ENCODE measurements at places on chromosomes 7 and 10.

DNA sequence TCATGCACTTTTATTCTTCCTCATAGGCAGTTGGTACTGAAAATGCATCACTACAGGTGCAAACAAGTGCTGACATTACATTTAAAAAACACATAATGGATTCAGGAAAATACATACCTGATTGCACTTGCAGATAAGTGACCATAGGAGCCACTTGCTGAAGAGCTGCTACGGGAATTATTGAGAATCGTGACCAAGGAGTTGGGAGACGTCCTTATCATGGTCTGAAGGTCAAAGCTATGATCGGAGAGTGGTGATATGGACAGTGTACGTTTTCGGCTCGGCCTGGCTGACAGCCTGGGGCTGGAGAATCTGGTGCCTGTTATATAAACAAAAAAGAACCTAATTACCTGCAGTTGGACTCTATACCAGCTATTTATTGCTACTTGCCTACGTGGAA is 197.1 kb downstream of the GLI3 start:
- no peak for DNase-seq

DNA sequence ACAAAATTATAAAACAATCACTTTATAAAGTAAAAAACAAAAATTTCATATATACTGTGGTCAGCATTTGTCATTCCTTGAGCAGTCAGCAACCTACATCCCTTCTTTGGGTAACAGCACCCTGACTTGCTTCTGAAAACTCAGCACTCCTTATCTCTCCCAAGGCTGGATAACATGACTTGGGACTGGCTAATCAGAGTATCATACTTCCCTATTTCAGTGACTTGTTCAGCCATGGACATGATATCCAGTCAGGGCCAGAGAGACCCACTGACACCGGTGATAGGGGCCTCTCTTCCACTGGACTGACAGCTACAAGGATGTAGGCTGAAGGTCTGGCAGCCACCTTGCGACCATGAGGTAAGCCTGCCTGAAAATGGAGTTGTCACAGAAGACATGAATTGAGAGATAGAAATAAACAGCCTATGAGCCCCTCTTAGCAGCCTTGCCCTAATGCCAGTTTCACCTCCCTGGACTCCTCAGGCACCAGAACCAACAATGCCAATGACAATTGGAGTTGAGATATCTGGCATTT is 84.4 kb upstream of the NEBL start:
- DNase-seq: no peak

DNA sequence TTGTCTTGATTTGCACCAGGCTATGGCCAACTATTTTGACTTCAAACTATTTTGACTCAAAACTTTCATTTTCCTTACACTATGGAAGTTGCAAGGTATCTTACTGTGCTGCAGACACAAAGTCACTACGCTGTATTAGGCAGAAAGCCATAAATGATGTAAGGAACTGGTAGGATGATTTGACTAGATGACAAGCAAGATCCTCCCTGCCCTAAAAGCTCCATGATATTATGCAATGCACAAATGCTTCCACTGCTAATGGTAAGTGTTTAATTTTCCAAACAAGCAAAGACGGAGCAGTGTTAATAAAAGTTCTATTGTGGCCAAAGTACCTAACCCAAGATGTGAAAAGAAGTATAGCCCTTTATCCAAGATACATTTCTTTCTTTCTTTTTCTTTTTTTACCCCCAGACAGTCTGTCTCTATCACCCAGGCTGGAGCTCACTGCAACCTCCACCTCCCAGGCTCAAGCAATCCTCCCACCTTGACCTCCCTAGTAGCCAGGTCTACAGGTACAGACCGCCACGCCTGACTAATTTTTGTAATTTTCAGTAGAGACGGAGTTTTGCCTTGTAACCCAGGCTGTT is 98.2 kb downstream of the ANK3 start:
- no peak for DNase-seq

DNA sequence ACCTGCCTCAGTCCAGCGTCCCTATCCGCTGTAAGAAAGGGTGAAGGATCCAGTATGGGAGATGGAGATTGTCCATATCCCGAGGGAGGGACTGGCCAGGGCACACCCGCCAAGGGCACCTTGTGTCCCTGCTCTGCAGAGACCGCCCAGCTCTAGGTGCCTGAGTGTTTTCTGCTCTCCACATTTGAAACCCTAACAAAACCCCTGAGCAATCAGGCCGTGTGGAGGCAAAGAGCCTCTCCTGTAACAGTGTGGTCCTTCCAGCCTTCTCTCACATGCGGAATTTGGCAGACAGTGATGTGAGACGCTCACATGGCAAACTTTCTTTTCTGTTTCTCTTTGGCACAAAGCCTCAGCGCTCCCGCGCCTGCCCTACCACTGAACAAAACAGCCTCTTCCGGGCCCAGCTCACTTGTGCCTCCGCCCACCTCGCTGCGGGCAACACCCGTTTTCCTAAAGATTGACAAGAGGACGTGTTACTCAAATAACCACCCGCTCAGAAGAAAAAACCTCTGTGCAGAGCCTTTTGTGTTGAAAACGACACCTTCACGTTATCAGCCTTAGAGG is 514.8 kb downstream of the DNAJB6 start:
- peak; percentile 41 for DNase-seq

GRCh38 chr7:155935726-155936125 is 123.5 kb upstream of the SHH start:
- no peak for DNase-seq

GRCh38 chr7:44603193-44603592 is 3.2 kb upstream of the OGDH start:
- no peak for DNase-seq

DNA sequence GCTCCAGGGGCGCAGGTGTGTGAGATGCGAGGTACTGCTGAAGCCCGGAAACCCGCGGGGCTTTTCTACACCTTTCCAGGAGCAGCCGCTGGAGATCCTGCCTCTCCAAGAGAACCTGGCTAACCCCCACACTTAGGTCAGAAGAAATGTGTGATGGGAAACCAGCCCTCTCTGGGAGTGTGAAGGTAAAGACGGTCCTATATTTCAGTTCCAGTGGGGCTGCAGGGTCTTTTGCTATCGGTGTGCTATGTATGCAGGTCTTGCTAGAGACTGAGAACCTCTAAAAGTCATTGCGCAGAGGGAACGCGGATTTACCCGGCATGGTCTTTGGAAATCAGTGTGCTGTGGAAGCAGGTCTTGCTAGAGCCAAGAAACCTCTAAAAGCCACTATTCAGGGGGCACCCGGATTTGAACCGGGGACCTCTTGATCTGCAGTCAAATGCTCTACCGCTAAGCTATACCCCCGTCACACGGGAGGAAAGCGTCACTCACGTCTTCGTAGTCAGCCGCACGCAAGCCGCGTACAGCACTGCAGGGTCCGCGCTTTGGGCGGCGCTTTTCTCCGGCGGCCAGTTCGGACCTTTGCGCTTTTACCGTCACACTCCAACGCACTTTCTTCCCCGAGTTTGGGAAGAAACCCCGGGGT is 46.0 kb downstream of the ZNF777 start:
- DNase-seq: no peak

- no peak for DNase-seq
Measured at GRCh38 chr10:122475591-122476332, 14.4 kb downstream of the HTRA1 start.

DNA sequence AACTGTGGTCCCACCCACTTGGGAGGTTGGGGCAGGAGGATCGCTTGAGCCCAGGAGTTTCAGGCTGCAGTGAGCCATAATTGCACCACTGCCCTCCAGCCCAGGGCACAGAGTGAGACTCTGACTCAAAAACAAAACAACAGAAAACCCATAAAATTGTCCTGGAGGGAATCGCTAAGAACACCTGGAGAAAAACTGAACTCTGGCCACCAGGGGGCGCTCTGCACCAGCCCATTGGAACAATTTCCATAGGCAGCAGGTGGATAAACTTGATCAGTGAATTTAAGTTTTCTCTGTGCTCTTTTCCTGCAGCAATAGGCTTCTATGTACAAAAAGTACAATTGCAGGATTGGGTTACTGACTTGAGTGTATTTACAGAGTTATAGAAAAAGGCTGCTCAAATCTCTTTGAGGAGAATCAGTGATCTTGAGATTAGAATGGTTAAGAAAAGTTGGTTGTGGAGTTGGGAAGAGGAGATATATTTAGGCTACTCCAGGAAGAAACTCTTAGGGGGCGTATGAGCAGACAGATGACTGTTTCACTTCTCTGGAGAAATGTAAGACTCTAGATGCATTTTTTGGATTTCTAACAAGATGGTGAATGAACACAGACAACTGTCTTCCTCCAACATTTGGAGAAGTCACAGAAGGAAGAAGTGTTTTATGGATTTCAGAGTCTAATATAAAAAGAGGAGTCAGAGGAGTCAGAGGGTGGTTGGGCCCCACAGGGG is 274.9 kb upstream of the GALNT17 start:
- peak; percentile 0 for DNase-seq

GRCh38 chr7:17472518-17472917 is 174.1 kb downstream of the AHR start:
- DNase-seq: no peak

- peak; percentile 31 for DNase-seq
Measured at GRCh38 chr7:140696680-140697446, at the start of gene NDUFB2. Gene NDUFB2 (plus strand): TSS chr7:140696708. CDS start chr7:140696745, 37 bp downstream.

- no peak for DNase-seq
Measured at GRCh38 chr7:121519548-121520521, 123.7 kb upstream of the FAM3C start.

GRCh38 chr10:107767185-107767584 is 602.7 kb upstream of the SORCS1 start:
- no peak for DNase-seq

Measured in CMK (cell line).